Left renal cortex interstitium (tissue), 4 donors: ENCODE measurements at places on chromosomes 7 and 10.

GRCh38 chr7:111438369-111439289 lies 123.7 kb downstream of the IMMP2L start:
- DNase-seq = no peak

- no peak for DNase-seq
These were observed 69.4 kb downstream of the EBF3 start for GRCh38 chr10:129894698-129895097.

DNA sequence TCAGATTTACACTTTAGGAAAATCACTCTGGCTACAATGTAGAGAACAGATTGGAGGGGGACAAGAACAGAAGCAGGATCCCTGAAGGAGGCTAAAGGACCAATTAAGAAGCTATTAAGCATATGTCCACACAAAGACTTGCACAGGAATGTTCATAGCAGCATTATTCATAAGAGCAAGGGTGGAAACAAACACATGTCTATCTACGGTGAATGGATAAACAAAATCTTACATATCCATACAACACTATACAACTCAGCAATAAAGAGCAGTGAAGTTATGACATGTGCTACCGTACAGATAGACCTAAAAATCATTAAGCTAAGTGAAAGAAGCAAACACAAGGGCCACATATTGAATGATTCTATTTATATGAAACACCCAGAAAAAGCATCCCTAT lies 10.4 kb downstream of the CHCHD3 start:
- no peak for DNase-seq

GRCh38 chr7:29424295-29424983 lies 139.2 kb upstream of the PRR15 start:
- DNase-seq = no peak

- no peak for DNase-seq
These were observed 26.0 kb downstream of the GNA12 start for GRCh38 chr7:2818121-2818520.

GRCh38 chr10:77877441-77878344 lies 48.9 kb downstream of the DLG5 start:
- peak; percentile 66 for DNase-seq

DNA sequence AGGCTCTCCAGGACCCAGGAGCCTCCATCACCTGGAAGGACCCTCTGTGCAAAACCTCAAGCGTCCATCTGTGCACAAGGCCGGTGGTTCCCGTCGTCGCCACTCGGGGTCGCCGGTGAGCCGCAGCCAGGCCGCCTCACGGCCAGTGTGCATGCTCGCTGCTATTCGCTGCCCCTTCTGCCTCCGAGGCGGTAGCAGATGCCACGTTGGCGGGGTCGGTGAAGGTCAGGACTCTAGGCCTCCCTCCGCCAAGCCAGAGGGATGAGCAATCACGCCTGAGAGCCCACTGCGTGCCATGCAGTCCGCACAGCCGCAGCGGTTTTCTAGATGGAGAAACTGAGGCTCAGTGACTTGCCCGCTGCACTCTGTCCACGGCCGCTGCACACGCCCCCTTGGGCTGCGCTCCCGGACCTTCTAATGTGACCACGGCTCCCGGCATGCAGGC lies 5.7 kb downstream of the UPK3B start:
- DNase-seq = no peak

GRCh38 chr10:127922675-127923366 lies 15.9 kb downstream of the PTPRE start:
- DNase-seq = no peak

DNA sequence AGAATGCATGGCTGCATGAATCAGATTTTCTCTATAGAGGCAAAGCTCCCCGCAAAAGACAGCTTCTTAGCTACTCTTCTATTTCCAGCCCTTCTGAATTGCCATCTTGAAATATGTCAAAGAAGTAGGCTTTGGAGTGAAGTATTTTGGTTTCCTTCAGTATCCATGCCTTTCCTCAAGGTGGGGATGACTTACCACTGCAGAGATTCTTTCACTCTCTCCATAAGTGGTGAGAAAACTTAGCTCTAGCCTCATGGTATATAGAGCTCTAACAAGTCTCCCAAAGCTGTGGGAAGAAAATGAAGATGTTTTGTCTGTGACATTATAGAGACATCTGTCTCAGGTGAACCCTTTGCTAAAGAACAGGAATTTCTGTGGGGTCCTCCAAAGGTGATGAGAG lies 89.6 kb upstream of the ITGB1 start:
- DNase-seq = no peak

DNA sequence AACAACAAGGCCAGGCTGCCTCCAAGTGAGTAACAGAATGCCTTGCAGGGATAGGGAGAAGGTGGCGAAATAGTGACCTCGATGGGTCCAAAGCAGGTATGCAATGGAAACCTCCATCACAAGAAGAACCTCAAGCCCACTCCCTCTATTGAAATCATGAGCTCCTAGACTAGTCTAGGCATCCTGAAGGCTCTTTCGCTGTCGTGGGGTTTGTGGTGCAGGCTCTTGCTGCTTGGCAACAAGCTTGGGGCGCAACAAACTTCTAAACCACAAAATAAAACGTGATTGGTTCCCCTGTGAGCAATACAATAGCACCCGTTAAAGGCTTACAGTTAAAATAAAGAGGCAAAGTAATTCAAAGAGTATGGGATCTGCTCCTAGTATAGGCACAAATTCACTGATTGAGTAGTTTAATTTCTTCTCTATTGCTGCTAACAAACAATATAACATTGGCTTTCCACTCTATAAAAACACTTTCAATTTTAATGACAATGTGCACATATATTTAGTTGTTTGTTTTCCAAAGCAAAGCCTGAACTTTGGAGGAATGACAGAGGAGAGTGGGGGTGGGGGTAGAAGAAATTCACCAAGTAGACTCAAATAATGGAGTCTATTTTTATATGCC lies 64.1 kb downstream of the C10orf67 start:
- DNase-seq = no peak

GRCh38 chr7:106016331-106016730 lies 53.3 kb downstream of the CDHR3 start:
- no peak for DNase-seq

GRCh38 chr7:151468217-151469018 lies 28.5 kb upstream of the CRYGN start:
- DNase-seq = no peak

- no peak for DNase-seq
These were observed 8.5 kb upstream of the STX1A start for GRCh38 chr7:73727952-73728351.

DNA sequence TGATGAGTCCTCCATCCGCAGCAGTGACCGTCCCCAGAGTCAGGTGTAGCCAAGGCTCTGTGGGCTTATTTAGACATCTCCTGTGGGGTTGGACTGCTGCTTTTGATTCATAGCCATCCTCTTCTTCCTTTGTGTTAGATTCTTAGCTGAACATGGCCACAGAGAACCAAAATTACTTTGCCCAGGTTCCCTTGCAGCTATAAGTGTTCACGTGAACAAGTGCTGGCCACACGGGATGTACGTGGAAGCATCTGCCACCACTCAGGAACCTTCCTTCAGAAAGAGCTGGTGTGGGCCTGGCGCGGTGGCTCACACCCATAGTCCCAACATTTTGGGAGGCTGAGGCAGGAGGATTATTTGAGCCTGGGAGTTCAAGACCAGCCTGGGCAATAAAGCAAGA lies 49.1 kb downstream of the TMEM209 start:
- no peak for DNase-seq

- no peak for DNase-seq
These were observed 664 bp downstream of the CPA1 start for GRCh38 chr7:130380861-130381455.

DNA sequence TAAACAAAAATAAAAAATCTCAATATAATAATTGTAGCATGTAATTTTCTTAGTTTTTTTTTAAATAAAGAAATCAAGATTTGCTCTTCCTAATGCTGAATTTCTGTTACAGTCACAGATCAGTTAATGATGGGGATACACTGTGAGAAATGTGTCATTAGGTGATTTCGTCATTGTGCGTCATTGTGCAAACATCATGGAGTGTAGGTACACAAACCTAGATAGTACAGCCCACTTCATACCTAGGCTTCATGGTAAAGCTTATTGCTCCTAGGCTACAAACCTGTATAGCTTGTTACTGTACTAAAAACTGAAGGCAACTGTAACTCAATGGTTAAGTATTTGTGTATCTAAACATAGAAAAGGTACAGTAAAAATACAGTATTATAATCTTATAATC lies 74.4 kb upstream of the LSM8 start:
- no peak for DNase-seq

GRCh38 chr10:115129752-115130151 lies 36.6 kb downstream of the ATRNL1 start:
- DNase-seq = peak; percentile 38

DNA sequence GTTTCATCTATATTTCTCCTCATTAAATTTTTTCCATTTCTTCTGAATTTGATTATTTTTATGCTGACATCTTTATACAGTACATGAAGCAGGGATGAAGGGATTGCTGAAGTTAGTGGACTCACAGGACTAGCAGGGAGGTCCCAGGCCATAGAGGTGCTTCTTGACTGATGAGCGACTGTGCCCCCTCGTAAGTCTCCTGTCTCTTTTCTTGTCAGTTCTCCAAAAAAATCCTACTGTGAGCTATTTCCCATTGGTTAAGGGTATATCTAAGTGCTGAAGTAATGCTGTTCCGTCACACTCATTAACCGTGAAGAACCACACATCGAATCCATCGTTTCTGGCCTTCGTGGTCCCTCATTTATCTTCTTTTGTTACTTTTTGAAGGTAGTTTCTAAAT lies 27.7 kb downstream of the HECW1 start:
- no peak for DNase-seq

- DNase-seq = no peak
These were observed 22.8 kb downstream of the SLC39A12 start for GRCh38 chr10:17974505-17974904.

GRCh38 chr7:10685040-10685439 lies 288.6 kb upstream of the PHF14 start:
- DNase-seq = no peak

DNA sequence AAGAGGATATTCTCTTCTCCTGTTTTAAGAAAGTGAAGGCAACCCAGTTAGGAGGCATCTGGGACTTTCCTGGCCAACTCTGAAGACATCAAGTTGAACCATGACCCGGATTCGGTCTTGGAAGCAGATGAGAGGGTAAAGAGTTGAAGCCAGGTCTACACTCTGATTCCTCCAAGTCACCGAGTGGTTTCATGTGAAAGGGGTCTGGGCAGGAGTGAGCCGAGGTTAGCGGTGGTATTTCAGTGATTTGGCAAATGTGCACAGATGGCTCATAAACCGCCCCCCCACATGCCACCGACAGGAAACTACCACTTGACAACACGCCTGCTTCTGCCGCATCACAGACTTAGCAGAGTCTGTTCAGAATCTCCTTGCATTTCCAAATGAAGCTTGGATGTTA lies 11.4 kb upstream of the REPIN1 start:
- no peak for DNase-seq

- DNase-seq = no peak
These were observed 46.5 kb downstream of the TSPAN15 start for GRCh38 chr10:69497611-69498390.

DNA sequence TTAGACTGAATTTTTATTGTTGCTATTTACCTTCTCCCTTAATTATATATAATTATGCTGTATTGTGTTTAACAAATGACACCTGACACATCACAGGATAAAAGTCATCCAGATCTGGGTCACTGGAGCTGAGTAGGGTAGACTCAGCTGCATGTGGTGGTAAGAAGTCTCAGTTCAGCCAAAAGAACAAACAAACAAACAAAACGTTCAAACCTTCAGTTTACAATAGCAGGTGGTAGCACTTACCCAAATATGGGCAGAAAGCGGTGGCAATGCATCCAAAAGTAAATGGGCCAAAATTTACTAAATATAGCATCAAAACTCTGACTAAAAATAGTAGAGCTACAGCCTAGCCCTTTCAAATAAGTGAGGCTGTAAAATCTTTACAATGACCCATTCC lies 42.2 kb downstream of the ZWINT start:
- no peak for DNase-seq

DNA sequence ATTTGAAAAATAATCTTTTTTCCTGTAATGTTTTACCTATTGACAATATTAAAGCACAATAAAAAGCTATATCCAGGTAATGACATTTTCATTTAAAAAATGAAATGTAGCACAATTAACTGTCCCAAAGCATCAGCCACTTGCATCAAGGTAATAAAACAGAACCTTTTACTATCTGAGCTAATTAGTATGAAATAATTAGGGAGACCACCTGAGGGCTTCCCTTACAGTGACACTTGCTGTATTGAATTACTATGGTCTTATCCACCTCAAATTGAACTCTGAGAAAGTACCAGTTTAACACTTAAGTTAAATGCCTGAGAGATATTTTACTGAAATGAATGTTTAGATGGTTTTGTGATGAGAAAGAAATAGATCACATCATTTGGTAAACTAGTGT lies 119.4 kb upstream of the DKK1 start:
- DNase-seq = no peak

DNA sequence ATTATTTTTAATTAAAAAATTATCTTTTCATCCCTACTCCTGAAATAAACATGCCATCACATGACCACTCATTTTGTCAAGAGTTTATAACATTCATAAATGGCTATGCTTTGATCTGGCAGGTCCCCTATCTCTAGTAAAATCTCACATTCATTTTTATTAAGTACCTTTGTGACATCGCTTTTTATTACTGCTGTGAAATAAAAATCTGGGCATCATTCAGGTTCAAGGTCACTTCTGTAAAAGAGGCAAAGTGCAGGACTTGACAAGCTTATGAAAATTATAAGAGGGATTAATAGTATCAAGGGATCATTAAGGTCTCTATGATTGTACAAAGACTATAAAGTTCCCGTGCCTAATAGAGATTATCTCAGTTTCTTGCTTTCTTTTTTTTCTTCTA lies 416.8 kb upstream of the SEMA3A start:
- DNase-seq = no peak

DNA sequence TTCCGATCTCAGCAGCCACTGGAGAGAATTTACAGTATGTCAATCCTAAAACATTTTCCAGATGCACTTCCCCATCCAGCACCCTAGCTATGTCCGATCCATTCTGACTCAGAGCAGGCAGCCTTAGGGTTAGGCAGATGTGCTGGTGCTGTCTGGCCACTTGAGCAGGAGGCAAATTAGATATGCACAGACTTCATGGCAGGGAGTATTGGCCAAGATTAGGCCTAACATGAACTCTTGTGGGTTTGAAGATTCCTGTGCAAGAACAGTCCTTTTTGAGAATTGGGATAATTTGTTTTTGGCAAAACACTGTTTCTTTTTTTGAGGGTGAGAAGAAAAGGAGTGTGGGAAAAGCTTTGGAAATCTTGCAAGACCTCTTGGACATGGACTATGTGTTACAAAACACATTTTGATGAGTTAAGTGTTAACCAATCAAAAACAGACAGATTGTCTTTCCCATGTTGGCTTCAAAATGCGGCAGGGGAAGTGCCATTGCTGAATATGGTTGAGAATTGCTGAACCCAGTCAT lies 218.6 kb upstream of the INHBA start:
- no peak for DNase-seq
